ENCODE measurements at places on chromosomes 4 and X. TPM values are rescaled to one million over a fixed set of nuclear protein-coding genes. Genes with fewer than 3 reads are reported as not detected.

The FGB gene
- total RNA-seq: 23.2 TPM

The ADH1A gene
- total RNA-seq: not detected

The PAGE1 gene
- not detected for total RNA-seq

The PAGE4 gene
- total RNA-seq: not detected

The RAB40AL gene
- not detected for total RNA-seq

The CYP4V2 gene
- 2.5 TPM for total RNA-seq

The MAP7D2 gene
- total RNA-seq: 5.1 TPM

The NAT8L gene
- 8.6 TPM for total RNA-seq

The WDR44 gene
- 11.6 TPM for total RNA-seq

The SLC9B1 gene
- not detected for total RNA-seq

Data from A549 treated with Mapracorat at 1 μM for 4 hours (cell line).